ENCODE measurements at places on chromosomes 7 and 10.
A peak's percentile ranks its signal among the peaks of the same experiment; 100 is the strongest.

DNA sequence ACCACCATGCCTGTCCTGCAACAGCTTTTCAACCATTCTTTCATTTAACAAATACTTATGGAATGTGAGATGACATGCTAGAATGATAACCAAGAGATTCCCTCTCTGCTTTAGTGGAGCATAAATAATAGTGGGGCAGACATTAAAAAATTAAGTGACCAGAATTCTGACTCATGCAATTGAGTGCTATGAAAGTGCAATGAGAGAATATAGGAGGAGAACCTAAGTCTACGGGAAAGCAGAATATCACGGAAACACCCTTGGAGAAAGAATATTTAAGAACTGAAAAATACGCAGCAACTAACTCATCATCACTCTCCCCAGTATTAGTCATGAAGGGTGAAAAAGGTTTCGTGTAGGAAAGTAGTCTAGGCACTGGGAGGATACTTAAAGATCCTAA lies 7.1 kb downstream of the KIF5B start:
- no peak for DNase-seq

- DNase-seq: no peak
Observed at GRCh38 chr10:59124187-59124586, 52.3 kb upstream of the PHYHIPL start.

DNA sequence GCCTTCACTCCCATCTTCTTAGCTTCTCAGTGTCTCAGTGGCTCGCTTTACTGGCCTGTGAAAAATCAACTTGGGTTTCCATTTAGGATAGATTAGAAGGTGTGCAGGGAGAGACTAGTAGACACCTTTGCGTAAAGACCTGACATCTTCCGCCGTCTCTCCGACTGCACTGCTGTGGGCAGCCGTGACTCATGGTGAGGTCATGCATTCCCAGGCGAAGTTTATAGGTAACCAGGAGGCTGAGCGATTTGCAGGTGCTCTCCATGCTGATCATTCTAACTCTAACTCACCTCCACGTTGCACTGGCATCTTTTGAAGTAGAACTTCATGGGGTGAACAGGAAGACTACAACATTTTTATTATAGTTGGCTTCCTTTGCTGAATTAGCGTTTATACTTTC lies 68.0 kb upstream of the ZNF438 start:
- no peak for DNase-seq

GRCh38 chr10:114507449-114507848 lies 103.1 kb upstream of the AFAP1L2 start:
- no peak for DNase-seq

DNA sequence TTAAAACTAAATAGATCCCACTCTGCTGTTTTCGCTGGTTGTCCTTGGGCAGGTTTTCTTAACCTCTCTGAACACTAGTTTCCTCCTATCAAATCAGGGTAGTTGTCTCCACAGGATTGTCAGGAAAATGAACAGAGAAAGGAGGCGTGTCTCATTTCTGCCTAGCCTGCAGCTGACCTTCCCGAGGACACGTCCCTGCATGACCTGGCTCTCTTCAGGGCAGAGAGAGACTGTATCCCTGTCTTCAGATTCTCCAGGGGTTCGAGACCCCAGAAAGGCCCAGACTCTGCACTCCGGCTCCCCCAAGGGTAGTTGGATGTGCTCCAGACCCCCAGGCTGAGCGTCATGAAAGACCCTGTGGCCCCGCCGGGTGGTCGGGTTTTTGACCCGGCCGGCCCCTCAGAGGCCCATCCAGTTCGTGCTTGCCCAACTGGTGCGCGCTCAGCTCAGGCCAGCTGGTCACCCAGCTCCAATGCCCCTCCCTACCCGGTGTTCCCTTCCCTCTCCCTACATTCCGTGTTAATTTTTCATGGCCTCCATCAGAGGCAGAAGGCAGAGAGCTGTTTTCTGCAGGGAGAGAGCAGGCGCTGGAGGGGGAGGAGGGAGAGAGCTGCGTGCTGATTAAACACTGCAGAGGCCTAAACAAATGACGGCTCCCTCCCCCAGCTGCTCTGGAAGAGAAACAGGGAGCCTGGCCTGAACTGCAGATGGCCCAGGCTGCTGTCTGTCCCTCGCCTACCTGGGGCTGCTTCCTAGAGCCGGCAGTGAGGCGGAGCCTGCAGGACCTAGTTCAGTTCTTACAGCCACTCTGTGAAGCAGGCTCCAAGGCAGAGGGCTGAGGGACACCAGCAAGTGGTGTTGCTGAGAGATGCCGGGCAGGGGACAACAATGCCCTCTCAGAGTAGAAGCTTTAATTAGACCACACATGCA lies 86.2 kb upstream of the PPIF start:
- no peak for DNase-seq

DNA sequence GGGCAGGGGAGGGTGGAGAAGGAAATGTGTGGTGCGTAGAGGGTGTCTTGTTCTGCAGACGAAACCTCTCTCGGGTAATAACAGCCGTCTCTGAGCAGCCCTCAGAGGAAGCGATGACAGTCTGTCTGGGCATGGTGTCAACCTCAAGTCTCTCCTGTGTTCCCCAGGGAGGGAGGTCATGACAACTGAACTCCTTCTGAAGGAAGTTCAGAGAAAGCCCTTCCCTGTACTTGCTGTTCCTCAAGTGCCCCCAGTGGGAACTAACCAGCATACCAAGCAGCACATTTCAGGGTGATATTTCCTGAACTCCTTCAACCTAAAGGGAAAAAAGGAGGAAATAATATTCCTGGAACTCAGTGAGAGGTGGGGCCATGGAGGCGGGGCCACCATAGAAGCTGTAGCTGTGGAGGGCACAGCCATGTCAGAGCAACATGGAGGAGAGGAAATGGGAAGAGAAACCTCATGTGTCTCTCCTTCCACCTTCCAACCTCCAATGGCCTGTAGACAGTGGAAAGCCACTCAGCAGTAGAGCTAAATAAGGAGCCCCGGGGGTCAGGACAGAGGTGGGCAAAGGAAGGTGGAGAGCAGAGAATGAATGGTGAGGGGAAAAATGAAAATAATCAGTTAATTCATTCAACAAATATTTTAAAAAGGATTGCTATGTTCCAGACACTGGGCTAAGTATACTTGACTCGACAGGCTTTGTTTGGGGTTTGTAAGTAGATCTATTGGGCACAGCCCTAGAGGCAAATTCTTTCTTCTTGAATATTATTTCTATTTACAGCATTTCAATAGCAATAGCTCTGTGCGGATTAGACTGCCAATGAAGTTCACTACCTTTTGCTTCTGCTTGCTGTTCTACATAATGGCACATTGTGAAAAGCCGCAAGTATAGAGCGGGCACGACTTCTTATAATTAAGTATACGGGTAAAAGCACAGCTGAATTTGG lies 61.0 kb upstream of the AOAH start:
- DNase-seq: peak; percentile 77

All from tibial artery (tissue), 4 donors.